BJ (cell line): ENCODE measurements at places on chromosomes 4 and X. TPM values are rescaled to one million over a fixed set of nuclear protein-coding genes. Genes with fewer than 3 reads are reported as not detected.

The MPC1L gene
- polyA plus RNA-seq, result not detected in 2 replicates

The PLAC1 gene
- 0.43 and 1.1 TPM in 2 replicates for polyA plus RNA-seq

The MGAT4D gene
- not detected in 2 replicates for polyA plus RNA-seq

The REELD1 gene
- not detected in 2 replicates for polyA plus RNA-seq

The DNAAF6 gene
- polyA plus RNA-seq, result not detected in 2 replicates

The TSPAN5 gene
- polyA plus RNA-seq, result 74.5 and 96.5 TPM in 2 replicates

The CPLX1 gene
- polyA plus RNA-seq, result 0.15 TPM in 1 of 2 replicates, not detected in the other

The GTPBP6 gene
- 17.8 and 29.2 TPM in 2 replicates for polyA plus RNA-seq

The EFNB1 gene
- polyA plus RNA-seq, result 10.8 and 15.2 TPM in 2 replicates

The PWWP3B gene
- not detected in 2 replicates for polyA plus RNA-seq

The DDIT4L gene
- 1.2 and 1.6 TPM in 2 replicates for polyA plus RNA-seq

The TLR3 gene
- polyA plus RNA-seq, result 0.44 and 0.98 TPM in 2 replicates

The CAPN6 gene
- 0.01 TPM in 1 of 2 replicates, not detected in the other for polyA plus RNA-seq

The RNF212 gene
- 2.9 TPM in 2 replicates for polyA plus RNA-seq

The SCRG1 gene
- 0.47 and 0.56 TPM in 2 replicates for polyA plus RNA-seq

The UGT8 gene
- polyA plus RNA-seq, result 0.02 TPM in 1 of 2 replicates, not detected in the other

The BMP3 gene
- 0.01 and 0.05 TPM in 2 replicates for polyA plus RNA-seq

The SEPTIN11 gene
- polyA plus RNA-seq, result 346 and 638 TPM in 2 replicates

The FAM9B gene
- polyA plus RNA-seq, result not detected in 2 replicates
